ENCODE measurements at places on chromosomes 3 and 15. TPM values are rescaled to one million over a fixed set of nuclear protein-coding genes. Genes with fewer than 3 reads are reported as not detected.
A peak's percentile ranks its signal among the peaks of the same experiment; 100 is the strongest.

GRCh38 chr15:80929225-80929624, 60.4 kb downstream of the MESD start:
- DNase-seq, result no peak
- no peaks in the 10 kb centered on the region for H3K27me3 ChIP-seq
- H3K27ac ChIP-seq, result no peak overlapping the region
- no peaks in the 10 kb centered on the region for H3K4me1 ChIP-seq
- peaks cover 4% of the 10 kb centered on the region for H3K36me3 ChIP-seq

- DNase-seq, result peak; percentile 31
- H3K4me3 ChIP-seq, result no peak overlapping the region
- no peak overlapping the region for H3K27ac ChIP-seq
- no peaks in the 10 kb centered on the region for H3K4me1 ChIP-seq
- H3K36me3 ChIP-seq, result peaks cover 3% of the 10 kb centered on the region
- H3K27me3 ChIP-seq, result no peaks in the 10 kb centered on the region
Measured at GRCh38 chr3:32733631-32734229, 48.7 kb downstream of the CNOT10 start.

DNA sequence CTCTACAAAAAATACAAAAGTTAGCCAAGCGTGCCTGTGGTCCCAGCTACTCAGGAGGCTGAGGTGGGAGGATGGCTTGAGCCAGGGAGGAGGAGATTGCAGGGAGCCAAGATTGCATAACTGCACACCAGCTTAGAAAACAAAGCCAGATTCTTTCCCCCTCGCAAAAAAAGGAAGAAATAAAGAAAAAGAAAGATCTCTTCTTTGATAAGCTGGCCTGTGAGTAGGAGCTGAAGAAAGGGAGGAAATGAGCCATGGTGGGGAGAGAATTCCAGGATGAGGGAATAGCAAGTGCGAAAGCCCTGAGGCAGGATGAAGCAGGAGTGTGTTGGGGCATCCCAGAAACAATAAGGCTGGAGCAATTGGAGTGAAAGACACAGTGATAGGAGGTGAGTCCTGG, 24.5 kb upstream of the TOP2B start:
- no peaks in the 10 kb centered on the region for H3K27me3 ChIP-seq
- H3K4me1 ChIP-seq, result no peaks in the 10 kb centered on the region
- DNase-seq, result no peak
- H3K4me3 ChIP-seq, result no peak overlapping the region
- H3K27ac ChIP-seq, result no peak overlapping the region
- no peaks in the 10 kb centered on the region for H3K36me3 ChIP-seq

Gene ISLR2
- total RNA-seq, result 1.1 TPM
